ENCODE measurements at places on chromosomes 7 and 10.

DNA sequence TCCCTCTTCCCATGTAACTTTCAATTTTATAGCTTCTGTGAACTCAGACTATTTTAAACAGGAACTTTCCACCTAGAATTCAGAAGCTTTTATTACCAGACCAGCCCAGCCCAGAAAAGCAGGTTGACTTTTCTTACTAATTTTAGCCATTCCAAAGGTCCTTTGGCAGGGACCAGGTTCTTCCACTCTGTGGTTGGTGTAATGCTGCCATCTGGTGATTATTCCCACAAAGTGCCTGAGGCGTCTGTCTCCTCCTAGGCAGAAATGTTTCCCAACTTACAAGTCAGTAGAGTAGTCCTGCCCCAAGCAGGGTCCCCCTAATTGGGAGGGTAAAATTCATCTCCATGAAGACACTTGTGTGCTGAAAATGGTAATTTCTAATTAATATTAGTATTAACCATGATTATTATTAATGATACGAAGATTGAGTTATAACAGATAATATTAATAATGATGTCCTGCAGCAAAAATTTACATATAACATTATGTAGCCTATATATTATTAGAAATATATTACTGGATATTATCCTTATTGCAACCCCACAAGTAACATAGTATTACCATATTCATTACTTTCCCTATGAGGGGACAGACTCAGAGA is 53.0 kb upstream of the PPP1R17 start:
- peak; percentile 12 for DNase-seq

- DNase-seq: no peak
Observed at GRCh38 chr10:60430017-60430416, 40.3 kb upstream of the ANK3 start.

DNA sequence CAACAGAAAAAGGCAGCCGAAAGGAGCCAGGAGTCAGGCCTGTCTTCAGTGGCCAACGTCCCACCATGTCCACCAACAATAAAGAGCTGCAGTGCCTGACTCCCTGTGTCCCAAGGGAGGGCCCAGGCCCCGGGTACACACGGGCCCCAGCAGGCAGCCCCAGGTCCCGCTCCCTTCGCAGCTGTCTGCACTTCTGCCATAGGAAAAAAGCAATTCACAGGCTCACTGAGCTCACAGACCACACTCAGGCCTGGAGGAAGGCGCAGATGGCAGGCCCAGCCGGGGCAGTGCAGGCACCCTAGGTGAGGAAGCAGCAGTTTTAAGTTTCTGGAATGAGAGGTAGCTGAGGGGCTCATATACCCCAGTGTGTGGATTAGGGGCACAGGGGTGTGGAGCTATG is 100.5 kb downstream of the PRKAG2 start:
- no peak for DNase-seq

- DNase-seq: no peak
Observed at GRCh38 chr7:80552031-80552694, 40.3 kb upstream of the GNAT3 start.
